ENCODE measurements at places on chromosomes 2 and 18.

- no peak for DNase-seq
Observed at GRCh38 chr2:16277117-16277516, 336.8 kb downstream of the MYCN start.

DNA sequence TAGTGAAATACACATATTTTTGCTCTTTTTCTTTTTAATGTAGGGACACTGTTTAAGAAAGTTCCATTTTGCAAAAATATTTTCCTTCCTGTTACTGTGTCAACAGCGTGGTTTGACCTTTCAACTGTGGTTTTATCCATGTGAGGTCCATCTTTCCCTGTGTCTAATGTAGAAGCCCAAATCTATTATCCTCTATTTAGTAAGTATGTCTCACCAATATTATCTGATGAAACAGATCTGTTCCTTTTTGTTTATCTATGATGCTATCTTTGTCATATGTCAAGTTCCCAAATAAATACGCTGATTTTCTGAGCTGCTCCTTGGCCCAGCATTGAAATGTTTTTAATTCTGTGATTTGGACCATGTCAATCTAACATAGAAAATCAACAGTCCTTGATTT, 3.5 kb upstream of the ARHGAP15 start:
- no peak for DNase-seq

GRCh38 chr2:75503048-75503607, 57.6 kb downstream of the EVA1A start:
- DNase-seq, result no peak

DNA sequence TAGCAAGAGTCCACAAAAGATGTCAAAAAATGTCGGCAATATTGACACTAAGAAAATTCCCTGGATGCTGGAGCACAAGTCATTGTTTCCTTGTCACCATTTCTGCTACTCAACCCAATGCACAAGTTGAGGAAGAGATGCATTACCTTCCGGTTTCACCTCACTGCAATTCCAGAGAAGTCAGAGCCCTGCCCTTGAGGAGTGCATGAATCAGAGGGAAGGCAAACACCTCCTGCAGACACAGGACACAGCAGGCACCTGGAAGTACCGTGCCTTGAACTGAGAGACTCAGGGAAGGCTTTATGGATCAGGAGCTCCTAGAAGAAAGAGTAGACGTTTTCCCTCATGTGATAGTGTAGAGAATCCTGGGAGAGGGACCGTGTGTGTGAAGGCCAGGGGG, 62.7 kb upstream of the ARL4C start:
- DNase-seq, result no peak

- no peak for DNase-seq
Observed at GRCh38 chr2:85712336-85712735, 18.2 kb downstream of the GNLY start.

DNA sequence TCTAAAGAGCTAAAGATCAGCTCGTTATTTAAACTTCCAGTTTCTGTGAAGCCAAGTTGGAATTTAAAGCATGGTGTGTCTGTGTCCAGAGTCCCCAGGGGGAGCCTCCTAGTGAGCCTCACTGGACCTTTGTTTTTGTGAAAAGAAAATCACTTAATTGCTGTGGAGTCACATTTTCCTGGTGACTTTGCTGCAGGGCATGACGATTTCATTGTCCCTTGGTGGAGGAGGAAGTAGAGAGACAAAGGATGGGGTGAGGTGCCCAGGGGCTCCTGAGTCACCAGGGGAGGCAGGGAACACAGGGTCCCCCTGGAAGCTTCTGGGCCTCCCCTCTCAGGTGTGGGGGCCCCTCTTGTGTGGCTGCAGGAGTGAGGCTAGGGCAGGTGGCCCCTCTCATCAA, 19.7 kb downstream of the ATP6V1C2 start:
- DNase-seq, result peak; percentile 66
